ENCODE measurements at places on chromosomes 13 and 19. TPM values are rescaled to one million over a fixed set of nuclear protein-coding genes. Genes with fewer than 3 reads are reported as not detected.

- no peak for DNase-seq
These were observed 15.8 kb downstream of the PLIN4 start for GRCh38 chr19:4502282-4503131.

GRCh38 chr19:34017601-34018000 lies 154.7 kb upstream of the LSM14A start:
- no peak for DNase-seq

DNA sequence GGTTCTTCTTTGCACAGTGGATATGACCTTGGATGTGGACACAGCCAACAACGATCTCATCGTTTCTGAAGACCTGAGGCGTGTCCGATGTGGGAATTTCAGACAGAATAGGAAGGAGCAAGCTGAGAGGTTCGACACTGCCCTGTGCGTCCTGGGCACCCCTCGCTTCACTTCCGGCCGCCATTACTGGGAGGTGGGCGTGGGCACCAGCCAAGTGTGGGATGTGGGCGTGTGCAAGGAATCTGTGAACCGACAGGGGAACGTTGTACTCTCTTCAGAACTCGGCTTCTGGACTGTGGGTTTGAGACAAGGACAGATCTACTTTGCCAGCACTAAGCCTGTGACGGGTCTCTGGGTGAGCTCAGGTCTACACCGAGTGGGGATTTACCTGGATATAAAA lies 9.4 kb downstream of the RFPL4AL1 start:
- no peak for DNase-seq

GRCh38 chr19:34490141-34490766 lies 8.7 kb downstream of the WTIP start:
- DNase-seq: no peak

DNA sequence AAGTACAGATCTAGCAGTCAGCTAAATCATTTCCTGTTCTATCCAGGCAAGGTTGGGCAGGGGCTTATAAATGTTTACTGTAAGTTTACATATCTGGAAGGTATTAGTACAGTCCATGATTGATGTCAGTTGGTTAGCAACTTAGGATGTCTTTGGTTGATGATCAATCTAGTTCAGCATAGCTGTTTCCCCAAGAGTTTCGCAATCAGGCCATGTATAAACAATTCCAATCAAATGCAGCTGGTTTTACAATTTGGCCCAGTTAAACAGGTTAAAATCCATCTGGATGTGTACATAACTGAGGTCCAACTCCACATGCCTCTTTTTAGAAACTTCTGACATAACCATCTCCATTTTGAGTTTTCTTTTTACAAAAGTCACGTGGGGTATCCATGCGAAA lies 6.9 kb downstream of the ZNF221 start:
- DNase-seq: no peak

GRCh38 chr13:73231471-73231870 lies 172.7 kb downstream of the KLF5 start:
- DNase-seq: no peak

DNA sequence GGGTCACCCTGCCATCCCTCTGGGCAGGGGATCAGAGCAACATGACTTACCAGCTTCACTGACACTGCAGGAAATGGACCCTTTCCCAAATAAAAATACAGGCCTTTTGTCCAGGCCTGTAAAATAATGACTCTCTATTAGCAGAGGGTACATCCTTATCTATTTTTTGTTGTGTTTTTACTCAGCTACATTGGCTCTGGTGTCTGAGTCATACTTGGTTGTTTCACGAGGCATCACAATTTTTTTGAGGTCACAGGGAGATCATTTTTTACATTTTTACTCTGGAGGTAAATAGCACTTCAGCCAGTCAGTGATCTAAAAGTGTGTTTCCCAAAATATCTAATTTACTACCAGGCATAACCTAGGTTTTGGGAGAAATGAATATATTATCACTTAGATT lies 6.9 kb upstream of the HTR2A start:
- DNase-seq: no peak

DNA sequence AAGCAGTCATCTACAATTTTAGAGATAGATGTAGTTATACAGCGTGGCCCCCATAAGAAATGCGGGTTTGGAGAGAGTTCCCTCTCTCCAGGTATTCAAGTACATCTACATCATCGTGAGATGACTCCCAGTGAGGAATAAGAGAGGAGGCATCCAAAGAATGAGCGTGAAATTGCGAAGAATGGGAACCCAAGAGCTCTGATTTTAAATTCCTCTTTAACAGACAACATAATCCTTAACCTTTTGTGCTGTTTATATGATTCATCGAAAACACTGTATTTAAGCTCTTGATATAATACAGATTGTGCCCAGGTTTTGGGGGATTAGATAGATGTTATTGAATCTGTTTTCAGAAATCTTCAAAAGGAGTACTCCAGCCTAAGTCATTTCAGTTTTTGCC lies 161.5 kb downstream of the COG6 start:
- DNase-seq: no peak

- DNase-seq: no peak
These were observed 44.8 kb downstream of the FLT1 start for GRCh38 chr13:28449826-28450773.

- no peak for DNase-seq
These were observed 6.7 kb upstream of the CHERP start for GRCh38 chr19:16548956-16549355.

- no peak for DNase-seq
These were observed 5.8 kb upstream of the ERCC2 start for GRCh38 chr19:45376045-45376724.

DNA sequence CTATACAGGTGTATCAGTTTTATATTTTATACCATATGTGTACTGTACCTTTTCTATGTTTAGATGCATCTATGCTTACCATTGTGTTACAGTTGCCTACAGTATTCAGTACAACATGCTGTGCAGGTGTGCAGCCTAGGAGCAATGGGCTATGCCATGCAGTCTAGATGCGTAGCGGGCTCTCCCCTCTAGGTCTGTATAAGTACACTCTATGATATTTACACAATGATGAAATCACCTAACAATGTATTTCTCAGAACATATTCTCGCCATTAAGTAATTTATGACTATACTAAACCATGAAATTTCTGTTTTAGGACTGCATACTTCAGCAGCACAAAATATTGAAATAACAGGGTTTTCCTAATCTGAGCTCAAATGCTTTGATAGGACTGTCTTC lies 179.6 kb downstream of the RFC3 start:
- no peak for DNase-seq

GRCh38 chr13:49760558-49760957 lies 31.9 kb downstream of the KPNA3 start:
- DNase-seq: no peak

GRCh38 chr13:30440910-30441703 lies 18.8 kb downstream of the UBE2L5 start:
- DNase-seq: no peak

- DNase-seq: no peak
These were observed 4.9 kb downstream of the FLT1 start for GRCh38 chr13:28490061-28490460.

DNA sequence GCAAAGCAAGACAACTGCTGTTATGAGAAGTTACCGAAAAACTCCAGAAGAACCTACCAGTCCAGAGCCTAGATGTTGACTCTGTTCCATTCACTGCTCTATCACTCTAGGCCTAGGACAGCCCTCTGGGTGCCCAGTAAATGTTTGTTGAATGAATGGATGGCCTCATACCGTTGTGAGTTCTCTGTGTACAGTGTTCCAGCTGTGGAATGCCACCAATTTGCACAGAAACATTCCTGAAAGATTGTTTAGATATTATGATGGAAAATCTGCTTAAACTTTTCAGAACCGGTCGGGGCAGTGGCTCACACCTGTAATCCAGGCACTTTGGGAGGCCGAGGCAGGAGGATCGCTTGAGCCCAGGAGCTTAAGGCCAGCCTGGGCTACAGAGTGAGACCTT lies 1.3 kb upstream of the FBL start:
- no peak for DNase-seq

DNA sequence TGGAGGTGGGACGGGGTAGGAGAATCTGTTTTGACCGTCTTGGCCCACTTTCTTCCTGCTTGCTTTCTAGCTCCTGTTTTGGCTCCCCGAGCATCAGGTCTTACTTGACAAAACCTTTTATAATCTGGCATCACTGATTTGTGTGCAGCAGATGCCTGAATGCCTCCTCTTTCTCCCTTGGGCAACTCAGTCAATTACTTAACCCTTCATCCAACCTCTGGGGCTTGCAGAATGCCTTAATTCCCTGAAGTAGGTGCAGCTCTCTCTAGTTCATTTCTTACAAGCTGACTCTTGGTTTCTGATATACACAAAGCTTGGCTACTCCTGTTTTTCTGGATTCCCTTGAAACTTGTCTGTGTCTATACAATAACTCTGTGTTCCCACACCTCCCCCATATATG lies 5.7 kb upstream of the NUP58 start:
- DNase-seq: no peak

The ZNF420 gene
- 3.7 TPM for total RNA-seq

The WDR18 gene
- total RNA-seq: 25.0 TPM

The DAND5 gene
- not detected for total RNA-seq

The CXCL17 gene
- total RNA-seq: not detected

All from suprapubic skin (tissue), 4 donors.